ENCODE measurements at places on chromosomes 6 and 20.
A peak's percentile ranks its signal among the peaks of the same experiment; 100 is the strongest.

DNA sequence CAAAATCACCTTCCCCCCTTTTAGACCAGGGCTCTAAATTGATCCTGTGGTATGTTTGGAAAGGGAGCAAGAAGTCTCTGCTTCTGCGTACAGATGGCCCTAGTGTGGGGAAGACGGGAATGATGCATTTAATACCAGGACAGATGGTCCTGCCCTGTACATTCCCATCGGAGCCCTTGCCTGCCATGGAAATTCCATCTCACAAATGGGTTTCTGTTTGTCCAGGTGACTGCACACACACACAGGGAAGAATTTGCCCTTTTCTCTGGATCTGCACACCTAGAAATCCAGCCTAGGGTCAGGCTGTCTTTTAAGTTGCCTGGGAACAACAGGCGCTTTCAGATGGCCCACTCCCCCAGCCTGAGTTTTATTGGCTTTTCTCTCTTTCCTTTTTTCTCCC lies 1.3 kb downstream of the MAS1 start:
- no peak for DNase-seq

GRCh38 chr6:22445946-22446345 lies 123.4 kb upstream of the HDGFL1 start:
- DNase-seq, result no peak

DNA sequence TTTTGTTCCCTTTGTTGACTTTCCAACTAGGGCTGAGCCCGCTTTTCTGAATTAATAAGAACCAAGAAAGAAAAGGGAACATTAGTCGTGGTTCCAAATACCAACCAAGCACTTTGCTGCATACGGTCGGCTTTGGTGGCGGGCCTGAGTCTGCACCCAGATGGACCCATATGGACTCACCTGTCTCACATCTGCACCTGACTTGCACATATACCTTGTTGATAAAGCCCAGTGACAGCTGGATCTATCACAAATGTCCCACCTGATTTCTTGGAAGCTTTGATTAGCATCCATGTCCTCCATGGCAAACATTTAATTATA lies 39.0 kb downstream of the TPD52L1 start:
- DNase-seq, result no peak

DNA sequence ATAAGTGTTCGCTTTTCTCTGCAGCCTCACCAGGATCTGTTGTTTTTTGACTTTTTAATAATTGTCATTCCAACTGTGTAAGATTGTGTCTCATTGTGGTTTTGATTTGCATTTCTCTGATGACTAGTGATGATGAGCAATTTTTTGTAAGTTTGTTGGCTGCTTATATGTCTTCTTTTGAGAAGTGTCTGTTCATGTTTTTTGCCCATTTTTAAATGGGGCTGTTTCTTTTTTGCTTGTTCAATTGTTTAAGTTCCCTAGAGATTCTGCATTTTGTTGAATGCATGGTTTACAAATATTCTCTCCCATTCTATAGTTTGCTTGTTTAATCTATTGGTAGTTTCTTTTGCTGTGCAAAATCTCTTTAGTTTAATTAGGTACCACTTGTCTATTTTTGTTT lies 295.9 kb downstream of the PACRG start:
- DNase-seq, result no peak

DNA sequence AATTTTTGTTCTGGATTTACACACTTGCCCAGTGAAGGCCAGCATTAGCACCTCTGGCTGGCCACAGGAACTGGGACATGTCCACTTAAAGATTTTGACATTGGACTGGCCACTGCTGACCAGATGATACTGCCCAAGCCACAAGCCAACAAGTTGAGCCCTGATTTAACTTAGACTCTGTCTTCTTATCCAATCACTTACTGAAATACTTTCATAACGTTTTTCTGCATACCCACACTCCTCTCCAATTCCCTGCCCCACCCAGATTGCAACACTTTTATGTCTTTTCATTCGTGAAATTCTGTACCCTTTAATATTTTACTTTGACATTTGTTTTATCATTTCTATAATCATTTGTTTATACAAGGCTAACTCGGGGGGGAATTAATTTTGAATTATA lies 170.3 kb upstream of the TAB2 start:
- no peak for DNase-seq

GRCh38 chr6:136609873-136610706 lies 59.9 kb upstream of the MAP7 start:
- DNase-seq, result peak; percentile 100

DNA sequence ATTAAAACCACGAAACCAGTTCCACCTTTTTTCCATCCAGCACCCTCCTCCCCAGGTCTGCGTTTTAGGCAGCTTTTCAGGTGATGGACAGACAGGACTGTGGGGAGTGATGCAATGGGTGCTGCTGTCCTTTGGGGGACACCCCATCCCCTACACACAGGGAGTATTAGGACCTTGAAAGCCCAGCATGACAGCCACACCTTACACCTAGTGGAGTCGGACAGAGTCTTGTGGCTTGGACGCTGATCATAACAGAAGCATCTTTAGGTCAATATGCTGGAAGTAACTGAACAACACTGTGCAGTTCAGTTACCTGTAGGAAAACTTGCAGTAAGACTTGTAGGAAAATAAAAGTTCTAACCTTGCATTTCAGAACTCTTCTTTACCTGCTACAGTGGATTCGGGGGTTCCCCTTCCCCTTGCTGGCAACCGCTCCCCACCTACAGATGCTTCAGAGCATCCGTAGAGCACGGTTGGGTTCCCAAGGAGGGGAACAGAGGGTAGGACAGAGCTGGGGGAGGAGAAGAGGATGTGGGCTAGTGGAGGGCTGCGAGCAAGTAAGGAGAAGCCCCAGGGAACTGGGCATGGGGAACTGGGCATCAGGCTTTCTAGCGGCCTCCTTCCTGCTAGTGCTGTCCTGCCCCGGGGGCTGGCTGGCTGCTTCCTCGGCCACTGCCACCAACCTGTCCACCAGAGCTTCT lies 31.7 kb downstream of the PLEKHG1 start:
- no peak for DNase-seq

DNA sequence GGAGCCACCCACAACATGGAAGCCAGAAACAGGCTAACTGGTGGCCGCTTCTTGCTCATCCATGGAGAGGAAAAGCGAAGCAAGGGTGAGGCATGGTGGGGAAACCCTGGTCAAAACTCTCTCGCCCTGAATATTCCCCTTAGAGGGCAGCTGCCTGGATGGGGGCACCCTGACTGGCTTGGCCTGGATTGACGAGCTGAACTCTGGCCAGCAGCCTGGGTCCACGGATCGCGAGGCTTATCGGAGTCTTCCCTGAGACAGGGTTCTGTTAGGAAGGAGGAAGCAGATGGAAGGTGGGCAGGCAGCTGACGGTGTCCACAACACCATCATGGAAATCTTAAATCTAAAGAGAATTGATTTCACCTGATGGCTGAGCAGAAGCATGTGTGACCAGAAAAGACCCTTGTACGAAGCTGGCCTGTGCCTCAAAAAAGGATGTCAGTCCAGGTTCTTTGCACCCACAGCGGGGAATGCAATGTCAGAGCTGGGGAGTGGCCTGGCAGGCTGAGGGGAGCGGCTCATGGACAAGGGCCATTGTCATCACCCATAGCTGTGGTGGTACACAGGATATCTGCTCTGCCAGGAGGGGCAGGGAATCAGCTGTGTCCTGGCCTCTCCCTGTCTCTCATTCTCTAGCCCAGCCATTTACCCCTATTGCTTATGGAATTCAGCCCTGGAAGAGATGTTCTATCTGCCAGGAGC lies 109.4 kb upstream of the SNX9 start:
- DNase-seq, result no peak

DNA sequence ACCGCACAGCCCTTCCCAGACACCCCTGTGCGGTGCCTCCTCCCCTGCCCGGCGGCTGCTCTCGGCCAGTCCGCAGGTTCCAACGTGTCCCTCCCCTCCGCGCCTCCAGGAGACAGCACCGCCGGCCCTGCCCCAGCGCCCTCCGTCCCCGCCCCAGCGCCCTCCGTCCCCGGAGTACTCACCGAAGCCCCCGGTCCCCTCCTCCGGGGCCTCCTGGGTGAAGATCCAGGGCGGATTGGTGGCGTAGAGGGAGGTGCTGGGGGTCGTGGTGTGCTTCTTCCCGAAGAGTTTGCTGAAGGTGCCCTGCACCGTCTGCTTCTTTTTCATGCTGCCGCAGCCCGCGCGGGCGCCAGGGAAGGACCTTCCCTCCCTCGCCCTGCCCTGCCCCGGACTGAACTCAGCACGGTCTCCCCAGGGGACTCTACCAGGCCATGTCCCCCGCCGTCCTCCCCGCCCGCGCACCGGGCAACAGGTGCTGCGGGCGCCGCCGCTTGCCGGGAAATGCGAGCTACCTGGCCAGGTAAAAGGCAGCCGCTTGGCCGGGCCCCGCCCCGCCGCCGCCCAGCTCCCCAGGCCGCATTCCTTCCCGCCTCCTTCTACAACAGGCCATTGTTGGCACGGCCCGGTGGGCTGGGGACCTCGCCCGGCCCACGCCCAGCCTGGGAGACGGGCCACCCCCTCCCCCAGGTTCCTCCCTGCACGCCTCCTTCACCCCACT lies at the start of gene C6orf132:
Gene C6orf132, minus strand, starts transcription at position 503 of the 718 bp plus-strand sequence. Its CDS starts 176 bp downstream, at position 327.
- DNase-seq, result peak; percentile 50

All from ELR (cell line).